ENCODE measurements at places on chromosomes 5 and 9.
A peak's percentile ranks its signal among the peaks of the same experiment; 100 is the strongest.

GRCh38 chr5:149915392-149916260 lies 29.0 kb downstream of the PDE6A start:
- no peak for DNase-seq

DNA sequence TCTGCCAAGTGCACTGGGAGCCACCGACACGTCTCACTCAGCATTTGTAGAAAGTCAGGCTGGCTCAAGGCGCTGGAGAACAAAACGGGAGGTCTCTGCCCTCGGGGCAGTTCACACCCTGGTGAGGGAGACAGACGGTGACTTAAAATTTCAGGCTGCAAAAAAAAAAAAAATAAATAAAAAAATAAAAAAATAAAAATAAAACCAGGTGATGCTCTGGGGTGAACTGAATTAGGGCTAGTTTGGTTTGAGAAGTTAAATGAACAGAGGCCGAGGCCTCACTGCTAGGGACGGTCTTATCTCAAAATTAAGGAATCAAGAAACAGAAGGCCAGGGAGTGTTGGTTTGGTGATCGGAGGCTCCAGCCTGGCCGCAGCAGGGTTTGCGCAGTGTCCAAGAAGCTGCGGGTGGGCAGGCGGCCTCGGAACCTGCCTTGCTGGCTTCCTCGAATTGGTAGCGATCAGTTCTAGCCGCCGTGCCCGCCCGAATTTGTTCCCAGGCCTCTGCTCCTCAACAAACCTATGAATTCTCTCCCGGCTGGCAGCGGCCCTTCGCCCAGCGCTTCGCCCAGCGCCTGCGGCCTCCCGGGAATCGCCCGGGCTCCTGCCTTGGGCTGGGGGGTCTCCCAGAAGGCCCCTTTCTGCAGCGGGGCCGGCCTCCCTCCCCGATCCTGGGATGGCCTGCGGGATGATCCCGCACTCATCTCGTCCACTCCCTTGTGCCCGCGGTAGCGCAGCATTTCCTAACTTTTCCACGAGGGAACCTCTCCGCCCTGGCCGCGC lies 1.5 kb downstream of the NKX2-5 start:
- no peak for DNase-seq

DNA sequence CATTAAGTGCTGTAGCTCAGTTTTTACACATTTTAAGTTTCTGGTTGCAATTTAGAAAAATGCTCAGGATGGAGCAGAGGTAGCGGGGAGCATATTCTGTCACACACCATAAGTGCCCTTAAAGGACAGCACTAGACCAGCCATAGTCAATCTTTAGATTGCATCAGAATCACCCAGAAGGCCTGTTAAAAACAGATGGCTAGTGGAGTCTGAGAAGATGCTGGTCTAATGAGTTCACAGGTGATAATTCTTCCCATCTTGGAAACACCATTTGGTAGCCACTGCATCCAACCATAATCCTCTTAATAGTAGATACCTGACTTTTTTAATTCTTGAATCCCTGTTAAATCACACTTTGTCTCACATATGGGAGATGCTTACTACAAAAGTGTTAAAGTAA lies 113.2 kb downstream of the CDH18 start:
- no peak for DNase-seq

- no peak for DNase-seq
Measured at GRCh38 chr5:66122379-66123034, 21.6 kb upstream of the SREK1 start.

GRCh38 chr9:98171176-98171925 lies 21.1 kb downstream of the CORO2A start:
- no peak for DNase-seq

DNA sequence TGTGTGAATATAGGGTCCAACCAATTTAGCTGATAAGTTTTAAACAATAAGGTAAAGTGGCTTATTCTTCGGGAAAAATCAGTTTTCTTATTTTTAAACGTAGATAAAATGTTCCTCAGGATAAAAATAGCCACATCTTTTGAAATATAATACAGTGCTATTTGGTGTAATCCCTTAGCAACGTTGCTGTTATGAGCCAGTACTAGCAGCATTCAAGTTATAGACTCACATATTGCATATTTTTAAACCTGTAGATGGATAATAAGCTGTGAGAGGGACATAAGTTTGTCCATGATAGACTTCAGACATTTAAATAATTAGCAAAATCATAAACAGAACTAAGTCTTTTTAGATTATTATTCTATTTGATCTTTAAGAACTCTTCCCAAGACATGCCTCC lies 6.3 kb downstream of the PDE4D start:
- DNase-seq: no peak

GRCh38 chr9:120740132-120740531 lies 25.9 kb upstream of the MEGF9 start:
- no peak for DNase-seq

DNA sequence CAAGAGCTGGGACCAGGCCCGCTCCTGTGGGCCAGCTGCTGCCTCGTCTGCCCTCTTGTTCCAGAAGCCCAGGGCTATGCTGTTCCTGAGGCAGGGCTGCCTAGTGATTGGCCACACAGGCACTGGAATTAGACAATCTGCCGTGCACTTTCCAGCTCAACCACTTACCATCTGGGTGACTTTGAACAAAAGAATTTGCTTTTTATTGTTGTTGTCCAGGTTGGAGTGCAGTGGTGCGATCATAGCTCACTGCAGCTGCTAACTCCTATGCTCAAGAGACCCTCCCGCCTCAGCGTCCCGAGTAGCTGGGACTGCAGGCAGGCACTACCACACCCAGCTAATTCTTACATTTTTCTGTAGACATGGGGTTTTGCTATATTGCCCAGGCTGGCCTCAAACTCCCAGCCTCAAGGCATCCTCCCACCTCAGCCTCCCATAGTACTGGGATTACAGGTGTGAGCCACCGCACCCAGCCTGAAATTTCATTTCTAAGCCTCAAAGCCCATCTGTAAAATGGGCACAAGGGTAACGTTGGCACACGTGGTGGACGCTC lies 1.2 kb upstream of the NEK6 start:
- DNase-seq: no peak

- DNase-seq: no peak
Measured at GRCh38 chr5:149855366-149855765, 89.2 kb downstream of the PDE6A start.

- DNase-seq: no peak
Measured at GRCh38 chr5:173785400-173785799, 102.7 kb upstream of the CPEB4 start.

DNA sequence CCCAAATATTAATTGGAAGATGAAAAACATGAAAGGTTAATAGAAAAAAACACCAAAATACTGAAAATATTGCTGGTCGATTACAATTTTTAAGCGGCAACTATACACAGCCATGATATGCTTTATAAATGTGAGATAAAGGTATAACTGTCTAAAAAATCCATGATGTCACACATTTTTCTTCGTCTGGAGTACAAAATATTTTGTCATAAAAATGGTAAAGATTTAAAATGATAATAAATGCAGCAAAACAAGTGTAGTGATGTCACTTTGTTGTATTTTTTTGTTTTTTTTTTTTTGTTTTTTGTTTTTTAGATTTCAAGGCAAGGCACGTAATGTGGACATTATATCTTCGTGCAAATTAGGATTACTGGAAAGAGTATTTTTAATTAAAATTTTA lies 227.4 kb downstream of the NFIB start:
- DNase-seq: no peak

GRCh38 chr5:154721481-154722058 lies 33.6 kb upstream of the LARP1 start:
- DNase-seq: no peak

DNA sequence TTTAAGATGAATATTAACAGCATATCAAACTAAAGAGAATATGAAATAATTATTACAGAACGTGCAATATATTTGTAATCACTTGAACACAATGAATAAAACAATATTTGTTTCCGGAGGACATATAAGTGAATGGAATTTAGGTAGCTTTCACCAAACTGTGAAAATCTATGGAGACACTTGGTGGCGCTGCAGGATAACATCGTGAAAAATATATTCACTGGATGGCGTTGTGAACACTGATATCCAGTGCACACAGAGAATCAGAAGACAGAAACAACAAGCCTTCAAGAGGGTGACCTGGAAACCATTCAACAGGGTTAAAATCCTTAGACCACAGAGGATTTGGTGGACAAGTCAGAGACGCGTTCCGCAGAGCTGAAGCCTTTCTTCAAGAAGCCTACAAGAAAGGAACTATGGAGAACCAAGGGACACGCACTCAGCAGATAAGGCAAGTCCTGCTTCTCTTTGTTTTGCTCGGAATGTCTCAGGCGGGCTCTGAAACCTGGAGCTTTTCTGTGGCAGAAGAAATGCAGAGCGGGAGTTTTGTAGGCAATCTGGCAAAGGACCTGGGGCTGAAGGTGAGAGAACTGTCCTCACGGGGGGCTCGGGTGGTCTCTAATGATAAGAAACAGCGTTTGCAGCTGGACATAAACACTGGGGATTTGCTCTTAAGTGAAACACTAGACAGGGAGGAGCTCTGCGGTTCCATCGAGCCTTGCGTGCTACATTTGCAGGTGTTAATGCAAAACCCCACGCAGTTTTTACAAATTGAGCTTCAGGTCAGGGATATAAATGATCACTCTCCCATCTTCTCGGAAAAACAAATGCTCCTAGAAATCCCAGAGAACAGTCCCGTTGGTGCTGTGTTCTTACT lies at the start of gene PCDHB11:
Gene PCDHB11 (plus strand): TSS at position 269 of the 877 bp plus-strand sequence. CDS start 148 bp downstream, at position 417.
- no peak for DNase-seq

GRCh38 chr9:97786341-97786740 lies 66.7 kb upstream of the FOXE1 start:
- DNase-seq: no peak

DNA sequence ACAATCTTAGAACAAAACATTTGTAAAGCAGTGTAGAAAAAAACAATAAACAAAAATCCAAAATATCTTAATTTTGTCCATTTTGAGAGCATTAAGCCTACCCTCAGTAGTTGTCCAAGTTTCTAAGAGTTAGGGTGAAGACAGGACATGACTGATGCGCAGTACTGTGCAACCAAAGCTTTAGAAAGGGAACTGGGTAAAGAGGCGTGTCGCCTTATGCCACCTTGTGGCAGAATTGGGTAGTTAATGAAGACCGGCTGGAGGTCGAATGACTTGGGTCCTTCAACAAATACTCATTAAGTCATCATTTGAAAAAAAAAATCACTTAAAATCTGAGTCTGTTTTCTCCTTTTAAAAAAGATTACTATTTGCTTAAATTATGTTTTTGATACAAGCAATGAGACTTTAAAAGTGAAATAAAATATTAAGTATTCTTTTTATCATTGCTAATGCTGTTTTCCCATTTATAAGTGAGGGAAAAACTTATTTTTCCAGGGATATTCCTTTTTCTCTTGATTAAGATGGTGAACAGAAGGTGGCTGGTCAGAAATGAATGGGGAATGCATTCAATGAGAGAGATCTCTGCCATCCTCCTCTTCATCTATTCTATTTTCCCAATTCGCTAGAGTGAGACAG lies 3.5 kb upstream of the RNF20 start:
- peak; percentile 34 for DNase-seq

GRCh38 chr9:85716031-85716877 lies 25.5 kb downstream of the AGTPBP1 start:
- no peak for DNase-seq

DNA sequence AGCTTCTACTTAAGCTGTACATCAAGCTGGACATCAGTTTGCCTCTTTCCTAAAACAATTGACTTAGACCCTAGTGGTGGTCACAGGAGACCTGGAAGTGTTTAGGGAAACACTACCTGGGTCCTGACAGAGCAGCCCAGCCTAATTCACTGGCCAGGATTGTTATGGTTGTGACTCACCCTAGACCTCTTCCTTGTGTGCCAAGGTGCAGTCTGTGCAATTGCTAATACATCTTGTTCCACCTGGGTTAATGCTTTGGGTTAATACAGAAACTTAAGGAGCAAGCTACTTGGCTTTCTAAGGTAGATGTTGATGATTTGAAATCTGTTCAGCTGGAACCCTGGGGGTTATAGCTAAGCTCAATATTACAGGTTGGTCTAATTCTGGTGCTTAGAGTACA lies 48.7 kb upstream of the SLC46A2 start:
- DNase-seq: no peak

DNA sequence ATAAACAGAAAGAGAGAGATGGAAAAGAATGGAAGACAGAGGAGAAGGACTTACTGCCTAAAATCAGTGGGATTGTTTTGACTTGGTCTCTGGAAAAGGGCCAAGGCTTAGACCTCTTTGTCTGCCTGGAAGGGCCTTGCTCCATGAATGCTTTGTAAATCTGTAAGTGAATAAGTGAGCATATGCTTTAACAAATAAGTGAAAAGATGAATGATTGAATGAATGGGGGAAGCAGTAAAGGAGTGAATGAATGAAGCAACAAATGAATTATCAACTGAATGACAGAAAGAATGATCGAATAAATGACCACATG lies 5.5 kb downstream of the KCNIP1 start:
- no peak for DNase-seq

GRCh38 chr5:113527746-113528145 lies 14.3 kb downstream of the YTHDC2 start:
- DNase-seq: no peak

DNA sequence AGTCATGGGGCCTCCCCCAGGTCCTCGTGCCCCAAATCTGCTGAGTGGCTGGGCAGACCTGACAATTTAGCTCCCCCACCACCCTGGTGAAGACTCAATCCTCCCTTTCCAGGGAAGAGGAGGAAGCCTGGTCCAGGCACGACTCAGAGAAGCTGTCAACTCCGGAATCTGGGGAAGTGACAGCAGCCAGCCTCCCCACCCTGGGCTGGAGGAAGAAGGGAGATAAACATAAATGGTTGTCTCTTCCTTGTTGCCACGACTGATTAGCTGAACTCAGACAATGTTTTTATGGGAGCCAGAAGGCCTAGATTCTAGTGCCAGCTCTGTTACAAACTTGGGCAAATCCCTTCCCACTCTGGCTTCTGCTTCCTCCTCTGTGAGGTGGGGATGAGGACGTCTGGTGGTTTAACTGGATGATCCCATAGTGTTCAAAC lies 15.4 kb downstream of the CCDC69 start:
- DNase-seq: no peak

GRCh38 chr5:87899721-87900131 lies 368.9 kb downstream of the TMEM161B start:
- DNase-seq: no peak

- DNase-seq: no peak
Measured at GRCh38 chr5:149415066-149415967, 36.2 kb upstream of the IL17B start.

DNA sequence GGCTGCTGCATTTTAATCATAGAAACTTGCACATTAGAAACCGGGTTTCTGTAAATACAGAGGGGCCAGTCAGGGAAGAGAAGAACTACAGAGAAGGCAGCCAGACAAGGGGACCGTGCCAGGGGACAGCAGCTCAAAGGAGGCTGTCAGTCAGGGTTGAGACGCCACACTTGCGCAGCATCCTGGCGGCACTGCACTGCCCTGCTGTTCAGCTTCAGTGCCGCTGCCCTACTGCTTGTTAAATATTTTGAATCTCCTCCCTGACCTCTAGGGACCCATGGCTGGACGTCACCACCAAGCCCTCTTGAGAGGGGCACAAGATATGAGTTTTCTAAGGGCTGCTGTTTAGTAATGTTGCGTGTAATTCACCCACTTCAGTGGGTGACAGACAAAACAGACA lies 43.6 kb upstream of the ZBTB43 start:
- no peak for DNase-seq

DNA sequence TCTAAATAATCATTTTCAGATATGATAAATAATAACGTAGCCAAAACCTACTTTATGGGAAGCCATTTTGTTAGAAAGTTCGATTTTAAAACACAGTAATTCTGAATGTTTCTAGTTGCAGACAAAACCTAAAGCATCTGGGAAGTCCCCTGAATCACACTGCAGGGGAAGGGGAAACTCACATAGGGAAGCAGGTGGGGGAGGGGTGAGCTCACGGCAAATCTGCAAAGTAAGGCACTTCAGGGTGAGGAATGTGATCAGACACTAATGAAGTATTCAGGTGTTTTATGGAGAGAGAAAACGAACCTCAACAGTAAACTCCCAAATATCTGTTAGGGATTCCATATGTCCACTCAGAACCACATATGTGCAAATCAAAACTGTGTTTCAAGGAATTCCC lies 70.7 kb downstream of the EPB41L4A start:
- DNase-seq: no peak
